Posterior vena cava (tissue), 2 donors: ENCODE measurements at places on chromosomes 2 and 18.

DNA sequence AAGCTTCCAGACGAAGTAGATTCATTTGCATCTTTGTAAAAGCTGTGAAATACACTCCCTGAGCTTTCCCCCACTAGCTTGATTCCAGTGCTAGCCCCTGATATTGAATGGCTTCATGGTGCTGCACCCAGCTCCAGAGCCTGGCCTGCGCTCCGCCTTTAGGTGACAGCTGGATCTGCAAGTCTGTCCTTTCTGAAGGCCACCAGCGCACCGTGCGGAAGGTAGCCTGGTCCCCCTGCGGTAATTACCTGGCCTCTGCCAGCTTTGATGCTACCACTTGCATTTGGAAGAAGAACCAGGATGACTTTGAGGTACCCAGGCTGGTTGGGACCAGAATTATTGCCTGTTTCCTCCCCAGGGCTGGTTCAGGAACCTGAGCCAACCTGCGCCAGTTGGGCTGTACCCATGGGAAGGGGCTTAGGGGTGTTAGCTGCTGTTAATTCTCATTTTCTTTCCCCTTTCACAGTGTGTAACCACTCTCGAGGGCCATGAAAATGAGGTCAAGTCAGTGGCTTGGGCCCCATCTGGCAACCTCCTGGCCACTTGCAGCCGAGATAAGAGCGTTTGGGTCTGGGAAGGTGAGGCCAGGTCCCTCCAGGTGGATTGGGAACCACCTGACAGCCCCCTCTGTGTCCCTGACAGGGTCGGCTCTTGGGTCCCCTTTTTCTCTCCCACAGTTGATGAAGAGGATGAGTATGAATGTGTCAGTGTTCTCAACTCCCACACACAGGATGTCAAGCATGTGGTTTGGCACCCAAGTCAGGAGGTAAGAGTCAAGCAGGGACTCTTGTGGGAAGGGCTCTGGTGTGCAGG is 1.3 kb downstream of the CIAO1 start:
- DNase-seq: no peak

GRCh38 chr2:136131484-136131960 is 13.6 kb upstream of the CXCR4 start:
- DNase-seq: no peak

DNA sequence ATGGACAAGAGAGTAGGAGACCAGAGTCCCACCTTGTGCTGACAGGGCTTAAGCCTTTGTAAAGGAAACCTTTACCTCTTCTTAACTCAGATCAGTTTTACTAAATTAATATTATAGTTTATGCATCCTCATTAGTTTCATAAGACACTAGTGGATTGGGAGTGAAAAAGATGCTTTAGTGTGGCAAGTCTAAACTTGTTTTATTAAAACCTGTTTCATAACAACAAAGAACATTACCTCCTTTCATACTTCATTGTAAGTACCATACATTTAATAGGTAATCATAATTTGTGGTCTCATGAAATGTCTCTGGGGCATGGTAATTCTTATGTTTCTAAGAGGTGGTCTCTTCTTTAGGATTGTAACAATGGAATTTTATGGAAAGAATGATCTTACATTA is 63.4 kb downstream of the PIKFYVE start:
- no peak for DNase-seq

DNA sequence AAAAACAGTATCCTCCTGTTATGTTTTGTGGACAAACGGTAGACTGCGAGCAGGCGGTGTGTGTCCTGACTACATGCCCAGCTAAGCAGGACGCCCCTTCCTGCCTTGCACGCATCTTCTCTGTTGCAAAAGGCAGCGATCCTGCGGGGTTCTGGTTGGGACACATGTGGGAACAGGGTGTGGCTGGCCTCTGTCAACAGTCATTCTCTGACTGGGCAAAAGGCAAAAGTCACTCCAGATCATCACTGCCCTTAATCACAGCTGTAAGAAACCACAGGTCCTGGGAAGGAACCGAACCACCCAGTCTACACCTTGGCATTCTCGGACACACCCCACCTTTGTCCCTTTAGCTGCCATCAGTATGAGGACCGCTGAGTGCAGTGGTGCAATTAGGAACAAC is 44.3 kb upstream of the TMEM87B start:
- DNase-seq: no peak

GRCh38 chr2:142873831-142874287 is 3.6 kb upstream of the KYNU start:
- DNase-seq: no peak
